ENCODE measurements at places on chromosomes 5 and 9. TPM values are rescaled to one million over a fixed set of nuclear protein-coding genes. Genes with fewer than 3 reads are reported as not detected.

Gene F2RL2
- total RNA-seq: not detected

DNA sequence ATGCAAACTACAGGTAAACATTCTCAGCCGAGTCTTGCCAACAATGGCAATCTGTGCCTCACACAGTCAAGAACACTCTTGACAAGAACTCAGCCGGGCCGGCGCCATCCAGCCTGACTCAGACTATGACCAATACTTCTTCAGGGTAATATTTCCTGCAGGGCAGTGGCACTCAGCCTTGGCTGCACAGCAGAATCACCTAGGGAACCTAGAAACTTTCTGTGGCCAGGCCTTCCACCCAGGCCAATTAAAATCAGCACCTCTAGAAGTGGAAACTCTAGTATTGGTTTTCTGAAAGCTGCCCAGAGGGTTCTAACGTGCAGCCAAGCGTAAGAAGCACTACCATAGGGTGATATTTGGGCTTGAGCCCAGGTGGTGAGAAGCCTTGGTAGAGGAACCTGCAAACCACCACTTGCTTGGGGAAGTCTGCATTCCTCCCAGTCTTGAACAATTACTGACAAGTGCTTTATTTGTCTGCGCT is 120.6 kb downstream of the TTLL11 start:
- DNase-seq: no peak
- H3K27me3 ChIP-seq: no peaks in the 10 kb centered on the region
- H3K4me3 ChIP-seq: no peak overlapping the region
- no peak overlapping the region for H3K27ac ChIP-seq
- H3K4me1 ChIP-seq: no peaks in the 10 kb centered on the region

DNA sequence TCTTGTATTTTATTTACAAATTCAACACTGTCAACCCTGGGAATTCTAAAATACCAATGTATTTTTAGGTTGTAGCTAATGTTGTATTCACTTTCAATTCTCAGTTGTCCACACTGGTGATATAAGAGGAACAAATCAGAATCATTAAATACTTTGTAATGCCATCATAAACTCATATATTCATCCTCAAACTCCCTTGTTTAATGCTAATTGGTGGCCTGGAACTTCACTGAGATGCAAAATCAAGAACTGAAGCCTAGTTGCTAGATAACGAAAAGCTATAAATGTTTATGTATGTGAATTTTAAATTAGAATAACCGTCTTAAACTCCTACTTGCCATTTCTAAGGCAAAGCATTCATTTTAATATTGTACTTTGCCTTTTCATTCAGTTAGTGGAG is 274.7 kb downstream of the RAB3C start:
- H3K4me3 ChIP-seq: no peak overlapping the region
- DNase-seq: no peak
- no peaks in the 10 kb centered on the region for H3K36me3 ChIP-seq
- no peaks in the 10 kb centered on the region for H3K4me1 ChIP-seq
- H3K27ac ChIP-seq: no peak overlapping the region
- no peaks in the 10 kb centered on the region for H3K27me3 ChIP-seq

- H3K4me3 ChIP-seq: no peak overlapping the region
- no peak overlapping the region for H3K27ac ChIP-seq
- H3K4me1 ChIP-seq: no peaks in the 10 kb centered on the region
- H3K36me3 ChIP-seq: no peaks in the 10 kb centered on the region
Measured at GRCh38 chr9:132935026-132935425, 9.4 kb downstream of the TSC1 start.

Measured in H9 (cell line).